ENCODE measurements at places on chromosomes 6 and 20.
A peak's percentile ranks its signal among the peaks of the same experiment; 100 is the strongest.

- DNase-seq: peak; percentile 14
Measured at GRCh38 chr6:100833972-100834574, 47.1 kb downstream of the ASCC3 start.

DNA sequence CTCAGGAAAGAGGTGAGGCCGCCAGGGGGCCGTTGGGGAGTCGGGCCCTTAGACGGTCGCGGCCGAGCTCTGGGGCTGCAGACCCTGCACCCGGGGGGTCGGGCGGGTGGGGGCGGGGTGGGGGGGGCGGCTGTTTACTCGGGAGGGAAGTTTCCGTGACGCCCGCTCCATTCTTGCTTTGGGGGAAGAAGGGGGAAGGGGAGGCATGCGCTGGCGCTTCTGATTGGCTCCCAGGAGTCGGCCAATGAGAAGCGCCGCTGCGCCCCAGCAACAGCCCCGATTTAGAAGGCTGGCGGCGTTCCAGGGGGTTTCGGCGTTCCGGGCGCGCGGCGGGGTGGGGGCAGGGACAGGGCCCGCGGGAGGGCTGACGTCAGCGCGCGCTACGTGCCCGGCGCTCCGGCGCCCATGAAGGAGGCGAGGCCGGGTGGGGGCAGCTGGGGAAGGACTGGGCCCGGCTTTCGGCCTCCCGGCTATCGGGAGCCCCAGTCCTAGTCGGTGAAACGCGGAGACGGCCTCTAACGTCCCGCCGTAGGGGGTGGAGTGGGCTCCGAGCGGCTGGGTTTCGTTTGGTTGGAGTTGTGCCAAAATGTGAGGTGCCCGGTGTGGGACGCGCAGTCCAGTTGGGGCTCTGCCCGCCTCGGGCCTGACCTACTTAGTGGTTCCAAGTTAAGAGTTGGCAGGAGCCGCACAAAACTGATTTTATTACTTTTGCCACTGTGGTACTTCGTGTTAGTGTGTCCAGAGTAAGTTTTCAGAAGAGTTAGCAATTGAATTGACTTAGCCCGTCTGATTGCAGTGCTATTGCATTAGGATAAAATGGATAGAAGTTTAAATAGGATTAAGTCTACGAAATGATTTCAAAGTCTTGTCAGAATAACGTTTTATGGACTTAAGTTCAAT lies 1.1 kb downstream of the PNRC1 start:
- peak; percentile 98 for DNase-seq

GRCh38 chr20:42609618-42610017 lies 580.1 kb downstream of the PTPRT start:
- no peak for DNase-seq

DNA sequence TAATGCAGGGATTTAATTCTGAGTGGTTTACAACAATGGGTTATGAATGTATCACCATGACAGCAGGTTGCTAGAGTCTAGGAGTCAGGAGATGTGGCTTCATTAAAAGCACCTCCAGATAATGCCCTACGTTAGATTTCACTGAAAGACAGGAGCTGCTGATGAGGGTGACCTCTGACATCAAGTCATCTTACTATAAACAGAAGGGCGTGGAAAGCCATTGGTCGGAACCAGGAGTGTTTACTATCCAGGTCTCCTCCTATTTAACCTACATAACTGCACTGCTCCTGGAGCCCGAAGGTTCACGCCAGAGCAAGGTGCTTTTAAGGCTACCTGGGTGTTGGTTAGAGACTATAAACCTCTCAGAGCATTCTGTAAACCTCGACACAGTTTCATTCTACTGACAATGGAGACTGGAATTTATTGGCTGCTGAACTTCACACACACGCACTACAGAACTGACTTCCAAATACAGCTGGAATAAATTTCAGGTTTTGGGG lies 128.7 kb downstream of the EYA4 start:
- DNase-seq: no peak

GRCh38 chr6:149223904-149224351 lies 93.6 kb upstream of the TAB2 start:
- no peak for DNase-seq

DNA sequence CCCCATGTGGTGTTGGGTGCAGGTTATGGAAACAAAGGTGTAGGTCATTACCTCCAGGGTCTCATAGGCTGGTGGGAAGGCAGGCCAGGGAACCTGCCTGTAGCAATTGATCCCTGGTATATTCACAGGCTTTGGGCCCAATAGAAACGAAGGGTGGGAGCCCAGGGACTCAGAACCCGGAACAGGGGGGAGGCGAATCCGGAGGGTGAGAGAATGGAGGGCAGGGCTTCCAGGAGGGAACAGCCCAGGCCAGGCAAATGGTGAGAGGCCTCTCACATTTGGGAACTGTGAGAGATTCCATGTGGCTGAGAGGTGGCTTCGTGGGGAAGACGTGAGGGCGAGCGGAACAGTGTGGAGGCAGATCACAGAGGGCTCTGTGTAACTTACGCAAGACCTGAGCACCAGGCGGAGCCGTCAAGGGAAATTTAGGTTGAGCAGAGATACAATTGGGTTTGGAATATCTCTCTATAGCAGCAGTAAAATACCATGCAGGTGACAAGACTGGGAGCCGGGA lies 267.1 kb downstream of the ERMARD start:
- no peak for DNase-seq

GRCh38 chr20:63178446-63178820 lies 37.5 kb downstream of the YTHDF1 start:
- DNase-seq: no peak

DNA sequence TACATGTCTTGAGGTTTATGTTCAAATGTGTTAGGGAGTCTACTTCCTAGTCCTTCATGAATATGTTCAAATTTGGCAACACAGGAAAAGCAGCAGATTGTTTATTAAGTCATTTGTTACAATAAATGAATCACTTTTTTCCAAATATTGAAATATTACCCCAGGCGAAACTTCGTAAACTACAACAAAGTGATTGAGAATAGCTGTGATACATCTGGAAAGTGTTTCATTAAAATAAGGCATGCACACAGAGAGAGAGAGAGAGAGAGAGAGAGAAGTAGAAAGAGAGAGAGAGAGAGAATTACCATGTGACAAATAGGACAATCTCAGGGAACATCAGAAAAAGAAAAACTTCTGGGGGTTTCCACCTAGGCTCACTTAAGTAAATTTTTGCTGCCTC lies 363.1 kb upstream of the PTCHD4 start:
- peak; percentile 42 for DNase-seq

All from fibroblast of gingiva (primary cell).